IMR-90 (cell line): ENCODE measurements at places on chromosomes 6 and 20. TPM values are rescaled to one million over a fixed set of nuclear protein-coding genes. Genes with fewer than 3 reads are reported as not detected.

The CSE1L gene
- total RNA-seq, result 81.7 and 114 TPM in 2 replicates

The SNAP25 gene
- 1.1 and 2.8 TPM in 2 replicates for total RNA-seq

The OSBPL2 gene
- 27.6 and 28.6 TPM in 2 replicates for total RNA-seq

The TCP11 gene
- total RNA-seq, result 0.36 and 0.56 TPM in 2 replicates

The BHLHE23 gene
- not detected in 2 replicates for total RNA-seq

The ELOVL2 gene
- total RNA-seq, result 7.9 and 10.6 TPM in 2 replicates

The ZSCAN16 gene
- 2.5 and 3.0 TPM in 2 replicates for total RNA-seq

The CDSN gene
- total RNA-seq, result not detected in 2 replicates

The MBOAT1 gene
- total RNA-seq, result 4.7 and 5.6 TPM in 2 replicates

The KIAA1755 gene
- 2.2 and 2.5 TPM in 2 replicates for total RNA-seq

The SLC17A1 gene
- not detected in 2 replicates for total RNA-seq

The RNF144B gene
- total RNA-seq, result 2.7 and 2.8 TPM in 2 replicates

The DDX27 gene
- total RNA-seq, result 28.3 and 33.2 TPM in 2 replicates

The SYCP2 gene
- 0.18 and 0.56 TPM in 2 replicates for total RNA-seq

The HLA-DOA gene
- not detected in 2 replicates for total RNA-seq

The CDYL gene
- total RNA-seq, result 72.2 and 92.1 TPM in 2 replicates

The CRISP3 gene
- total RNA-seq, result not detected in 2 replicates

The ZFAND3 gene
- total RNA-seq, result 10.9 and 13.1 TPM in 2 replicates

The ITPR3 gene
- 1.6 and 1.7 TPM in 2 replicates for total RNA-seq

The SIRPA gene
- total RNA-seq, result 9.7 and 9.9 TPM in 2 replicates

The HLA-F gene
- not detected in 2 replicates for total RNA-seq

The CTAGE9 gene
- total RNA-seq, result not detected in 2 replicates

The BPI gene
- total RNA-seq, result not detected in 2 replicates

The VPS16 gene
- total RNA-seq, result 41.7 and 48.0 TPM in 2 replicates

The UNC93A gene
- not detected in 2 replicates for total RNA-seq

The PNLDC1 gene
- not detected in 2 replicates for total RNA-seq

The THBD gene
- total RNA-seq, result under 0.01 TPM in 1 of 2 replicates, not detected in the other

The ZBTB46 gene
- 14.9 and 15.3 TPM in 2 replicates for total RNA-seq

The RGS17 gene
- total RNA-seq, result 1.4 and 1.7 TPM in 2 replicates

The FILIP1 gene
- total RNA-seq, result under 0.01 TPM in 2 replicates

The MAS1L gene
- not detected in 2 replicates for total RNA-seq

The MCCD1 gene
- not detected in 2 replicates for total RNA-seq

The IL20RA gene
- total RNA-seq, result under 0.01 TPM in 1 of 2 replicates, not detected in the other

The MCM3 gene
- total RNA-seq, result 66.5 and 76.7 TPM in 2 replicates
